ENCODE measurements at places on chromosomes 7 and 10. TPM values are rescaled to one million over a fixed set of nuclear protein-coding genes. Genes with fewer than 3 reads are reported as not detected.

DNA sequence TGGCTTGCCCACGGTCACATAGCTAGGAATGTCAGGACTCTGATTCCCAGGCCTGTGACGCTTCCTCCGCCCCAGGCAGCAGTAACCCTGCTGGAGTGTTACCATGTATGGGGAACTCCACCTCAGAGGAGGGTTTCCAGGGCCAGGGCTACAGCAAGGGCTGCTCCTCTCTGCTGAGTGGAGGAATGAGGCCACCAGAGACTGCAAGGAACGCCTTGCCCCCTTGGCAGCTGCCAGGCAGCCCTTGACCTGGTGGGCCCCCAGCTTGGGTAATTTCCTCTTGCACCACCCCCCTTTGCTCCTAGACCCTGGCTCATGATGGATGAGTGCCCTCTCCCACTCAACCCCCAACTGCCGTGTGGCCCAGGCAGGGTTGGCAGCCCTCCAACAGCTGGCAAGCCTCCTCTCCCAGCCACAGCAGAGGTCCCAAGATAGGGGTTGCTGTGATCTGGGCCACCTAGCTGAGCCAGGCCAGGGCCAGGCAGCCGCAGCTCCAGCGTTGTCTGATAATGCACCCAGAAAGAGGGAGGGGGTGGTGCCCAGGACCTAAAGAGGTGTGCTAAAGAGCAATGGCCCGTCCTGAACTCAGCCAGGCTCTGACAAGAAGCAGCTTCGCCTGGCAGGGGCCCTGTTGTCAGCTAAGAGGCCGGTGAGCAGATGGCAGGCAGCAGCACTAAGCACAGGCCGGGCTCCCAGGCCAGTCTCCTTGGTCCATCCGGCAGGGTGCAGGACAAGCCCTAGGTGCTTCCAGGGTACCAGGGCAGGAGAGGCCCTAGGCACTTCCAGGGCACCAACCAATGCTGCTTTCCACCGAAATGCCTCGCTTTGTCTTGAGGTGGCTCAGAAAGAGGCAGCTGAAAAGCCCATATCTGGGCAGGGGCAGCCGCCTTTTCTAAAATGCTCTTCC, 35.4 kb downstream of the DRGX start:
- H3K27me3 ChIP-seq: no peaks in the 10 kb centered on the region
- H3K27ac ChIP-seq: no peak overlapping the region
- no peak overlapping the region for H3K4me3 ChIP-seq
- no peak for DNase-seq
- H3K4me1 ChIP-seq: no peaks in the 10 kb centered on the region

DNA sequence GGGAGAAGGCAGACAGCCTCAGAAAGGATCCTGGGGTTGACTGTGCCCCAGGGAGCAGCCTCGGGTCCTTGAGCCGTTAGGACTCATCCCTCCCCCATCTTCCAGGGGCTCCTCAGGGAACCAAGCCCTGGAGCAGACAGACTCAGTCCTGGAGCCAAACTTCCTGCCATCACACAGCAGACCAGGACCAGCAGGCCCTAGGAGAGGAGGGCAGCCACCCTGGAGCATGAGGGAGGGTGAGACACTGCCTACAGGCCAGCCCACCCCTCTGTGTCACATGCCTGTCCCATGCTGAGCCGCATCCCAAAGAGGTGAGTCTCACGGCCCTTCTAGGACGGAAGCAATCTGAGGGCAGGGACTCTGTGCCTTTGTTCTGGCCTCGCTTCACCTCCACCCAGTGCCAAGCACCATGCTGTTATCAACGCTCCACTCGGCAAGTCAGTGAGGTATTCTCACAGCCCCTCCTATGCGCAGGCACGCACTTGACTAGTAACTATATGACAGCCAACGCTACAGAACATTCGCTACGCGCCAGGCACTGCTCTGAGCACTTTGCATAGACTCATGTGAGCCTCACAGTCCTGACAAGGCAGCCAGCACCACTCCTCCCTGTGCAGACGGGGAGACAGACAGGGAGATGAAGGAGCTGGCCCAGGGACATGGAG, 19.1 kb downstream of the MAD1L1 start:
- H3K36me3 ChIP-seq: peaks cover 10% of the 10 kb centered on the region
- no peaks in the 10 kb centered on the region for H3K4me1 ChIP-seq
- H3K27me3 ChIP-seq: no peaks in the 10 kb centered on the region
- DNase-seq: no peak
- no peak overlapping the region for H3K4me3 ChIP-seq

SFTPA2 gene
- total RNA-seq: not detected

DNA sequence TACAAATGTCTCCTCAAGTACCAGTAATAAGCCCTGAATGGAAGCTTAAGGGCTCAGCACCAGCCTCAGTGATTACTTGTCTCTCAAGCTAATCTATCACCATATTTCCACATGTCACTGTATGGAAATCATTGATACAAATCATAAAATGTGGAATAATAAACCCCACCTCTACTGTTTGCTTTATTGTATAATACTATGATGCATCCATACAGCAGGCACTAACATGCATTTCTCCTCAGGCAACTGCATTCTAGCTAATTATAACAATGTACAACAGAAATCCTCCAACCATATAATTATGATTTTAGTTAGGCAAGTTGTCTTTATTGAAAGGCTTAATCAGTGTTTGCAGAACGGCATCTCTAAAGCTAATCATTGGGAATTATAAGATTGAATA, 26.2 kb downstream of the CRPPA start:
- no peak for DNase-seq
- H3K4me3 ChIP-seq: no peak overlapping the region
- H3K4me1 ChIP-seq: no peaks in the 10 kb centered on the region
- no peaks in the 10 kb centered on the region for H3K27me3 ChIP-seq
- no peaks in the 10 kb centered on the region for H3K36me3 ChIP-seq
